ENCODE measurements at places on chromosomes 2 and 18.

GRCh38 chr18:62438402-62438801, 84.4 kb upstream of the ZCCHC2 start:
- DNase-seq: no peak

GRCh38 chr2:166410828-166411472, 35.2 kb upstream of the SCN9A start:
- no peak for DNase-seq

DNA sequence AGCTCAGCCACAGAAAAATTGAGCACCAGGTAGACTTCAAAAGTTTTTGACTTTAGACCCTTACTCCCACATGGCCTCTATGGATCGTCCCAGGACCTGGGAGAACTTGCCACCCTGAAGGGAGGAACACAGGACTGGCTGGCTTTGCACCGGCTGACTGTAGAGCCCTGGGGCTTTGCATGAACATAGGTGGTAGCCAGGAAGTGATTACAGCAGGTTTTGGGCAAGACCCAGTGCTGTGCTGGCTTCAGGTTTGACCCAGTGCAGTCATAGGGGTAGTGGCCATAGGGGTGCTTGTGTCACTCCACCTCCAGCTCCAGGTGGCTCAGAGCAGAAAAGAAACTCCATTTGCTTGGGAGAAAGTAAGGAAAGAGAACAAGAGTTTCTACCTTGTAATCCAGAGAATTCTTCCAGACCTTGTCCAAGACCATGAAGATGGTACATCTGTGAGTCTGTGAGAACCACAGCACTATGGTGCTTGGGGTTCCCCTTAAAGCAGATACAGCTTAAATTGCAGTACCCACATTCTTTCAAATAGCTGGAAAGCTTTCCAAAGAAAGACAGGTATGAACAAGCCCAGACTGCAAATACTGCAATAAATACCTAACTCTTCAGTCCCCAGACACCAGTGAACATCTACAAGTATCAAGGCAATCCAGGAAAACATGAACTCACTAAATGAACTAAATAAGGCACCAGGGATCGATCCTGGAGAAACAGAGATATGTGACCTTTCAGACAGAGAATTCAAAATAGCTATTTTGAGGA, 13.0 kb upstream of the SESTD1 start:
- DNase-seq: no peak

DNA sequence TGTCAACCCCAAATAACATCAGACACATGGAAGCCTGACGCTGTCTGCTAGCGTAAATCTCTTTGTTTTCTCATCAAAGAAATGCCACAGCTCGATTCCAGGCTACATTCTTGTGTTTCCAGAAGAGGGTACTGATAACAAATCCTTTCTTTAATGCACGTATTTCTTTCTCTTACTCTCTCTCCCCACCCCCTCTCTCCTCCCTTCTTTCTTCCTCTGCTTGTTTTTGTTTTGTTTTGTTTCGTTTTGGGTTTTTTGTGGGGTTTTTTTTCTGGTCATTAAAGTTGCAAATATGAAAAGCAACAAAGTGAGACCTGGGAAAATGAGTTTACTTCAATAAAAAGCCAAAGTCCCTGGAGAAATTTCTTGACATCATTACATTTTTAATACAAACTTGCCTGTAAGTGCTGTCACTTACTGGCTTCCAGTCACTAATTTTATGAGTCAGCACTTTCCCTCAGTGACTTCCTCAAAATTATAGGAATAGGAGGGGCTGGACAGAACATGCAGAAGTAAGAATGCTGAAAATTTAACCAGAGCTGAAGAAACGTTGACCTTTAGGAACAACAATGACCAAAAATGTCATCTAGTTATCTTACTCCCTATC, 106.7 kb upstream of the NABP1 start:
- no peak for DNase-seq

GRCh38 chr2:239881031-239881471, 144.1 kb downstream of the NDUFA10 start:
- no peak for DNase-seq

Data from NCI-H1092 (cell line).